Muscle of back (tissue), 13 donors: ENCODE measurements at places on chromosomes 6 and 20.

DNA sequence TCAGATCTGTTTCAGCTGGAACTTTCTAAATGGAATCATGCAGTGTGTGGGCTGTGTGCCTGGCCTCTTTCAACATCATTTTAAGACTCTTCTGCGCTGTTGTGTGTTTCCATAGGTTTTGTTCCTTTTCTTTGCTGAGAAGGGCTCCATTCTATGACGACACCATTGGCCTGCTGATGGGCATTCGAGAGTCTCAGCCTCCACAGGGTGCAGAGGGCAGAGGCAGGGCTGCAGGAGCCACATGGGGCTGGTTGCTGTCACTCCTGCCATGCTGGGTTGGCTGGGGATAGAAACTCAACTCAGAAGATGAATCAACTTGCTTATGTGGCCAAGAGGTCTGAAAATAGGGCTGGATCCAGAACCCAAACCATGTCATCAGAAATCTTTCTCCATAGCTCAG, 68.5 kb upstream of the SLCO4A1 start:
- no peak for DNase-seq

DNA sequence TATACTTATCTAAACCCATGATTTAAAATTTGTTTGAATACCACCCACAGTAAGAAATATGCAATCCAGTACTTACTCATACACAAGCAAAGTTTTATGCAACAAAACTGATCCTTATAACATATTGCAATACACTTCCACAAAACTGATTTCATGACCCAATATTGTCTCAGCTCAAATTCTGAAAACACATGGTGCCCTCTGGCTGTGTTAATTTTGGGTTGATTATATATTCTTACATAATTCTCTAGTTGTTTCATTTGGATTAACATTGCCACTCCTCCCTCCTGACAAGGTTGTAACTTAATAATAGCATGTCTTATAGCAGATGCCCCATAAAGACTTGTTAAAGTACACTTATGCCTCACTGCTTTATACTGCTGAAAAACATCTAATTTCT, 73.0 kb upstream of the TULP1 start:
- no peak for DNase-seq

- no peak for DNase-seq
Measured at GRCh38 chr6:108596956-108597355, 36.2 kb downstream of the FOXO3 start.

GRCh38 chr6:44682987-44683779, 295.7 kb downstream of the CDC5L start:
- DNase-seq = no peak

GRCh38 chr6:99810942-99811620, 182.9 kb downstream of the MCHR2 start:
- DNase-seq = no peak

DNA sequence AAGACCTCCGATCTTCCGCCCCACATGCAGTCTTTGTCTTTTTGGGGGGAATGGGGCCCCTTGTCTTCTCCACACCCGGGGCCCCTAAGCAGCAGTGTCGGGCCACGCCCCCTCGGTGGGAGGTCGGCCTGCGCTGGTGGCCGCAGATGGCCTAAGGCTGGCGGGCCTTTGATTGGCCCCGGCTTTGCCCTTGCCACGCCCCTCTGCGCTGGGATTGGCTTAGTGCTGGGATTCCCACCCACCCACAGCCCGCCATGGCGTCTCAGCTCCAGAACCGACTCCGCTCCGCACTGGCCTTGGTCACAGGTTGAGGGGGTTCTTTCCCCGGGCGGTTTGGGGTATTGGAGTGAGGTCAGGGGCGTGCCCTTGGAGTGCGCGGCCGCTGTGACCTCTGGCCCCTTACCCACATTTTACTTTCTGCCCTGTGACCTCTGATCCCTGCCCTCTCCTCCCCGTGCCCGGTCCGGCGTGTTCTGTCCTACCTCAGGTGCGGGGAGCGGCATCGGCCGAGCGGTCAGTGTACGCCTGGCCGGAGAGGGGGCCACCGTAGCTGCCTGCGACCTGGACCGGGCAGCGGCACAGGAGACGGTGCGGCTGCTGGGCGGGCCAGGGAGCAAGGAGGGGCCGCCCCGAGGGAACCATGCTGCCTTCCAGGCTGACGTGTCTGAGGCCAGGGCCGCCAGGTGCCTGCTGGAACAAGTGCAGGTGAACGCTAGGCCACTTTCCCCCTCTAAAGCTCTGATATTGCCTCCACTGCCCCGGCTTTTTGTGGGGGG, at the start of gene HSD17B8:
HSD17B8 (plus strand) TSS at position 241 of the 776 bp plus-strand sequence; CDS start at position 255, 14 bp downstream.
- peak; percentile 93 for DNase-seq

DNA sequence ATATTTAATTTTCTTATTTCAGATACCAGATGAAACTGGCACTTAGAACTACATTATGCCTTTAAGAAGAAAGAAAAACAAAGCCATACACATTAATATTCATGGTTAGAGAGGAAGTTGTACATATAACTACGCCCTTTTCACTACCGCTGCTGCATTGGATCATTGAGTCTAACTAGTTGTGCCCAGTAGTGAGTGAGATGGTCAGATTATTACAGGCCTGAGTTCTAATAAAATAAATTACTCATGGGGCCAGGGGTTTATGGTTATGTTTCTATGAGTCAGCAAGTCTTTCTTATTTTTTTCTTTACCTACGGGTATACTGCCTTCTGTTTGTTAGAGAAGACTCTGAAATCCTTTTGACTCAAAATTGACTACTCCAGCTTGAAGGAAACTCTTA, 11.5 kb downstream of the RIOK1 start:
- no peak for DNase-seq

- DNase-seq = no peak
Measured at GRCh38 chr6:33781131-33781975, 7.6 kb downstream of the LEMD2 start.

- peak; percentile 60 for DNase-seq
Measured at GRCh38 chr6:132530293-132530974, 7.6 kb upstream of the TAAR9 start.

GRCh38 chr6:157597461-157598312, 216.7 kb downstream of the ZDHHC14 start:
- DNase-seq = peak; percentile 70

- DNase-seq = peak; percentile 38
Measured at GRCh38 chr6:104326173-104327001, 533.3 kb downstream of the HACE1 start.

GRCh38 chr6:134472661-134473060, 154.7 kb upstream of the SGK1 start:
- DNase-seq = no peak

DNA sequence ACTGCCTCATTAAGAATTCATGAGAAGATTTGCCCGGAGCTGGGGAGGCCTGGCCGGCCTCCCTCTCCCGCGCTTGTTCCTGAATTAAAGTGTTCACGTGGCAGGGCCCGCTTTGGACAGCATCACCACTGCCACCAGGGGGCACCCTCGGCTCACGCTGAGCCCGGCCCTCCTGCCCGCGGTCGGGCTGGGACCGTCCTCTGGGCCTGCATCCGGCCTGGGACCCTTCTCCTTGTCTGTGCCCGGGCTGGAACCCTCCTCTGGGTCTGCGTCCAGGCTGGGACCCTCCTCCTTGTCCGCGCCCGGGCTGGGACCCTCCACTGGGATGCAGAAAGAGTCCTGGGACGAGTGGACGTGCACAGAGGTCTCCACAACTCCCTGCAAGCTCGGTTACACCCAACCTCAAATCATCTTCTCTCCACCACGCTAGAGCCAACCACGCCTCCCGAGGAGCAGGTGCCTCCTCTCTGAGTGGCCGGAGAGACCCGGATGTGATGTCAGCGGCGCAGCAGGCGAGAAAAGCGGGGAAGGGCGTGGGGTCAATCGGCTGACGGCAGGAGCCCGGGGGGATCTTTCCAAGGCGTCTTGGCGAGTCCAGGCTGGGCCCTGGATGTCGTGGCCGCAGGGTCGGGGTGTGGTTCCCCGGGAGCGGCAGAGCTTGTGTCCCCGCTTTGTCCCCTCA, 50.9 kb upstream of the DACT2 start:
- no peak for DNase-seq

GRCh38 chr6:168302534-168302933, 17.0 kb downstream of the DACT2 start:
- no peak for DNase-seq

GRCh38 chr6:34877869-34878485, 9.9 kb downstream of the TAF11 start:
- no peak for DNase-seq

DNA sequence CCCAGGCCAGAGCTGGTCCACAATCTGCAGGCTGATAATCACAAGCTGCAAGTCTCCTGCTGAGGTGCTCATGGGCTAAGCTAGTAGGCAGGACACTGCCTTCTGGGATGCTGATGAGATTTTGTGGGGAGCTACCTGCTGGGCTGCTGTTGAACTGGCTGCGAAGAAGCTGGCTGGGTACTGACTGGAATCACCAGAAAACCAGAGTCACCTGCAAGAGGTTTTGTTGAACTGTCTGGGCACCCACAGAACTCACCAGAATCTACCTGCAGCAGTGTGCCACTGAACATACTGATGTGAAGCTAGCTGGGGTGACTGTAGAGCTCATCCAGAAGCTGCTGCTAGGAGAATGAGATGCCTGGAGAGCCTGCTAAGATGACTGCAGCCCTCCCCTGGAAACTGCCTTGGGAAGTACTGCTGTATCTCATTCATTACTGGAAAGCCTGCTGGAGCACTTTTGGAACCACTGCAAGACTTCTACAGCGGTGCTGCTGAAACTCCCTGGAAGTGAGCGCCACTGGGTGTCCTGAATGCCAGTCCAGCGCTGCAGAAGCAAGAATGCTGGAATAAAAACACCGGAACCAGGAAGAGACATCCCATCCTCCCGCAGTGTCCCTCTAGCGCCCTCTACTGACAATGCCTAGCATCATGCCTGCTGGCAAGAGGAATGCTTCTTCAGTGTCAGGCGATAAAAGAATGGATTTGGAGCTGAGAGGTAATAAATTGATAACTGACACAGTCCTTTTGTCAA, 64.9 kb upstream of the ARHGAP18 start:
- peak; percentile 75 for DNase-seq

- no peak for DNase-seq
Measured at GRCh38 chr6:2746557-2747061, 4.1 kb downstream of the MYLK4 start.

- no peak for DNase-seq
Measured at GRCh38 chr6:29967379-29968010, 25.2 kb downstream of the HLA-A start.
